ENCODE measurements at places on chromosomes 4 and X.

DNA sequence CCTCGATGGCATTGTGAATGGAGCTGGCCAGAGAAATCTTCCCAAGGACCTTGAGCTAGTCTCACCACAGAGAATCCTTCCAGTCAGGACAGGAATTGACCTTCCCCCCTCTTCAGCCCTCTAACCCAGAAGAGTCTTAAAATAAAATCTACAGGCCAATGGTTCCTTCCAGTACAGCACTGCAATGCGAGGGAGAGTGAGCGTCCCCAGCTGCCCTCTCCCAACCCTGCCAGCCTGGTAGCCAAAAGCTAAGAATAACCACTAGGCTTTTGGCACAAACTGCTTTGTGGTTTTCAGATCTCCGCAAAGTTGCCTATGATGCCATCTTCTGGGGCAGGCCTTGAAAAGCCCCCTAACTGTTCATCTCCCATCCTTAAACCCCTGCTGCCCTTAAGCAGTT lies 175.1 kb downstream of the AR start:
- no peak for DNase-seq

DNA sequence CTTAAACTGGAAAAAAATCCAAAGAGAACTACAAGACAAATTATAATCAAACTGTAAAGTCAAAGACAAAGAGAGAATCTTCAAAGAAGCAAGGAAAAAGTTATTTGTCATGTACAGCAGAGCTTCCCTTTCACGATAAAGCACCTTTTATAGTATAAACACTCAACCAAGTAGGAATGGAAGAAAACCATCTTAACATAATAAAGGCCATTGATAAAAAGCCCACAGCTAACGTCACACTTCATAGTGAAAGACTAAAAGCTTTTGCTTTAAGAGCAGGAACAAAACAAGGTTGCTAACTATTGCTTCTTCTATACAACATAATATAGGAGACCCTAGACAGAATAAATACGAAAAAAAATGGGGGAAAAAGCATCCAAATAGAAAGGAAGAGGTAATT lies 595.7 kb upstream of the POU3F4 start:
- DNase-seq: no peak

GRCh38 chrX:24767557-24767956 lies 73.8 kb downstream of the POLA1 start:
- no peak for DNase-seq

DNA sequence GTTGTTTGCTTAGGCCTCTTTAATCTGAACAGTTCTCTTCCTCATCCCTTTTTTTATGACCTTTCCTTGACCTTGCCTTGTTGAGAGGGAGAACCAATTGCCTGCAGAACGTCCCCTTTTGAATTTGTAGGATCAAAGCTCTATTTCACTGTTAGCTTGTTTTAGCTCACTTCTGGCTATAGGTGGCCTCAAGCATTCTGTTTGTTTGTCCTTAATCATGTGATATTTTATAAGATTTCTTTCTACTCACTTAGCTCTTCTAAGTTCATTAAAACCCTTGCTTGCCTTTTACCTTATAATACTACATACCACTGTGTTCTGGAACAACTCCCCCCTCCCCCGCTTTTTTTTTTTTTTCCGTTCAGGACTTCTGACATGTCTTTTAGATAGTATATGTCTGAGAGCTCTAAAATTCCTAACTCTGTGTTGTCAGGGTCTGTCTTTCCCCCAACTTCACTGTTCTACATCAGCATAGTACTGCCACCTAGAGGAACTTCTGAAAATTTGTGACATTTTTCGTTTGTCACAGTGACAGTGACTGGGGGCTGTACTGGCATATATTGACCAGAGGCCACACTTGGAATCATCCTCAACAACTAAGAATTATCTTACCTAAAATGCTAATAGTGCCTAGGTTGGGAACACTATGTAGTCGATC lies 128.5 kb downstream of the LARP7 start:
- peak; percentile 23 for DNase-seq

GRCh38 chrX:129953334-129953648 lies 29.1 kb upstream of the BCORL1 start:
- DNase-seq: no peak

DNA sequence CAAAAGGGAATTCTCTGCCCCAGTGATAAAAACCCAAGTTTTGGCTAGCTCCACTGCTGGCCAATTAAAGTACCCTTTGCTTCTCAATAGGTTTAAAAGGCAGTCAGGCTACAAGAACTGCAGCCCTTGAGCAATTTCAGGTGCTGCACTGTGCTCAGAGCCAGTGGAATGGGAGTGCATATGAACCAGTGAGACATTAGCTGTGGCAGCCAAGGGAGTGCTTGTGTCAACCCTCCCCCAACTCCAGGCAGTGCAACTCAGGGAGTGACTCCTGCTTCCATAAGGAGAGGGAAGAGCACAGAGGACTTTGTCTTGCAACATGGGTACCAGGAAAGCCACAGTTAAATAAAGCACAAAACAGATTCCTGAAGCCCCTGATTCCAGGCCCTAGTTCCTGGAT lies 61.6 kb upstream of the VAMP7 start:
- no peak for DNase-seq

DNA sequence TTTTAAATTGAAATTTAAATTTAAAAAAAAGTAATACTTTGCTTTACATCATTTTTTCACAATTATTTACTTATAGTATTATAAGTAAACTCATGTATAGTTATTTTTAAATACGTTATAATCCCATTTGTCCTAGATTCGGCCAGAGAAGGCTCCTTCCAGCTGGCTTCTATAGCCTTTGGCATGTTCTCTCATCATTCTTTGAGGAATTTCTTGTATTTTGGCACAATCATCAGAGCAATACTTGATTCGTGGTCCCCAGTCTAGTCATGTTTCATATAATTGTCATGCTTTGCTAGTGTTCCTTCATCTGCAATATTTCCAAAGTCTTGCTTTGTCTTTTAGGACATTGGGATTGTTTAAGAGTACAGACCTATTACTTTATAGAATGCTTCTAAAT lies 1037.9 kb upstream of the AGA start:
- DNase-seq: no peak

DNA sequence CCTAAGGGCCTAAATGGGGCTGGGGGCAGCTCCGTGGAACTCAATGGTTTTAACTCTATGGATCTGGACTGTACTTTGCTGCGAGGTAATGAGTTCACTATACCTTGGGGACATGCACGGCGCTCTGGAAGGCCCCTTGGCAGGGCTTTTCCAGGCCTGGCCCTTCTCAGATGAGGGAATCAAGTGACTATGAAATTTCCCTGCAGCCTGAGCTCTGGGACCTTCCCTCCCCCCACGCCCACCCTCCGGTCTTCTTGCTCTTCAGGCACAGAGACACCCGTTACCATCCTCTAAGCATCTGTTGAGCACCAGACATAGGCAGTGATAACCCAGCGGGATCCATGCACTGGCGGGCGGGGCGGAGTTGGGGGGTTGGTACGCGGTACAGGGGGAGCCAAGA lies 109.2 kb downstream of the PSAPL1 start:
- no peak for DNase-seq

- DNase-seq: no peak
Observed at GRCh38 chrX:118345045-118345463, 852 bp upstream of the WDR44 start.

GRCh38 chrX:112056886-112057285 lies 25.7 kb downstream of the TRPC5 start:
- DNase-seq: no peak

DNA sequence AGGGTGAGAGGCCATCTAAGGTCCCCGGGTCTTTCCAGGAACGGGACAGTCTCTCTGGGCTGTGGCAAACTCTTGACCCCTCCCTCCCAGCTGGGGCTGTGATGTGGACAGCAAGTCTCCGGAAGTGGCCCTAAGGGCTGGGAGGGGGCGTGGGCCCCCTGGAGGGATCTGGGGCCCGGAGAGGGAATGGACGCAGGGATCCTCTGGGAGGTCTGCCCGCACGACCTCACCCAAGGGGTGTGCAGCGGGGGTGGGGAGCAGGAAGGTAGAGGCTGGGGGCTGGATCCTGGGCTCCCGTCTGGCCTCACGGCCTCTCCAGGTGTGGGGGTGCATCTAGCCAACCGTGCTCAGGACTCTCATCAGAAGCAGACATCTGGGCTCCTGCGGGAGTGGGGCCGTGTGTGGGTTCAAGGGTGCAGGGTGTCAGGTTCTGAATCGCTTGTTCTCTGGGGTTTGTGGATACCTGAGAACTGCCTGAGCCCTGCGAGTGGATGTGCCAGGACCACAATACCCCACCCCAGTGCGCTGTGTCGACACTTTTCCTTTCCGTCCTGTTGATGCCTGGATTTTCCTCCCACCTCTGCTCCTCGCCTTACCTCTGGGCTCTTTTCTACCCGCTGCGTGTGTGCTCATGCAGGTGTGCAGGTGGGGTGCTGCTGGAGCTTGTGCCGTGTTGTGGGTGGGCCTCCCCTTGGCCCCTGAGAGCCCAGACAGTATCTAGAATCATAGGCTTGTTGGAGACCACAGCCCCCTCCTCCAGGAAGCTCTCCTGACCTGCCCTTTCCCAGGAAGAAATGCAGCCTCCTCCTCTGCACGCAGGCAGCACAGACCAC lies 915 bp downstream of the CPZ start:
- DNase-seq: peak; percentile 34

DNA sequence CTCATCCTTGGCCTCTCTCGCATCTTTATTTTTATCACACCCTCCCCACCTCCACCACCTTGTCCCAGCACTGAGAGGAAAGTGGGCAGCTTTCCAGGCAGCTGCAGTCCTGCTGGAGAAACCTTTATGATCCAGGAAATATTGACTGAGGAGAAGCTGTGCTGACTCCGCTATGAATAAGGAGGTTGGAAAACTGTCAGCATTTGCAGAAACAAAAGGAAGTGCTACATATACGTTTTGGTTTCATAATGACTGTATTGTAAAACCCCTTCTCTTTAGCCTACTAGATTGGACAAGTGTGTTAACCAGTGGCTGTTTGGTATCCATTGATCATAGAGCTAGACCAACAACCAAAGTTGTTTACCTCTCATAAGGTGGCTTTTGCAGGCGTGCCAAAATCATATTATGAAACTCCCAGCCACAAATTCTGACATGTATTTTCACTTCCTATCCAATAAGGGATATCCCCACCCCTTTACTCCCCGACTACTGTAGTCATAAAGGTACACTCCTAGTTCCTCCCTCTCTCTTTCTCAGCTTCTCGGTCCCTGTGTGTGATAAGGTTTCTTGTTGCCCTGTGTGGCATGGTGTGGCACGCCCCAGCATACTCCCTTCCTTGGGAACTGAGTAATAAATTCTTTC lies 88.4 kb downstream of the GPR143 start:
- DNase-seq: no peak

DNA sequence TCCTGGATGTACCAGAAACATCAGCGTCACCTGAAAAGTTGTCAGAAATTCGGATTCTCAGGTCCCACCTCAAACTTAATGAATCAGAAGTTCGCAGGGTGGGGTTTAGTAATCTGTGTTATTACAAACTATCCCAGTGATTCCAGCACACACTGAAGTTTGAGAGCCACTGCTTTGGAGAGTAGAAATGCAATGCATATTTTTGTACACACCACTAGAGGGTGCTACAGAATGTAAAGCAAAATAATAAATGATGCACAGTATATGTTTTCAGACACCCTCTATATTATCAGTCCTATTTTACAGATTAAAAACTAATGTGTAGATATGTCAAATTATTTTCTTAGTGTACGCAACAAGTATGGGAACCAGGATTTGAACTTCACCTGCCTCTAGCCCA lies 2.4 kb upstream of the MORF4L2 start:
- no peak for DNase-seq

DNA sequence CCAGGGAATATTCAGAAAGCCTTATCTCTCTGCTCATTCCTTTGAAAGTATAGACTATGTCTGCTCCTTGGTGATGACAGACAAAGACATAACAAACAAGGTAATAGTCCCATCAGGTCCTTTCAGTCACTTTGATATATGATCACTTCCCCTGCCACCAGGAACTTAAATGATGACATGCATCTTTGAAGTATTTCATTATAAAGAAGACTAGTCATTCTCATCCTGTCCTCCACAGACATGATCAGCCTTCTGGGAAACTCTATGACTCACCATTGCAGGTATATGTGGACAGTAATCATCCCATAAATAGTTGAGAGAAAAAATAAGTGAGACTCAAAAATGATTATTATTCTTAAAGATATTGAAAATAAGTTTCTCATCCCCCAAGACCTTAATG lies 117.5 kb upstream of the VCX2 start:
- DNase-seq: no peak

DNA sequence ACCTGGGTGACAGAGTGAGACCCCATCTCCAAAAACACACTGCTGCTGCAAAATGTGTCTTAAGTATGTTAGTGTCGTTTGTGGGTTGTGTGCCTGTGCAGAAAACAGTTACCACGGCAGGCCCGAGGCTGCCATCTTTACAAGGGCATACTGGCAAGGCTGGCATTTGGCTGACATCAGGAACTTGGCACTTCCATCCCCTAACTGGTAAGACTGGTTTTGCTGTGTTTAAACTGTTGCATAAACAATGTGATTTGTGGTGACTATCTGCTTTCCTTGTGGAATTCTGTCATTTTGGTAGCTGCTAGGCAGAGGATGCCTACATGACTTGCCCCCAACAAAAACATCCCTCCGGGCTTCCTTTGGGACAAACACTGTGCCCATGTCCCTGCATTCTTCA lies 12.3 kb downstream of the LRP2BP start:
- no peak for DNase-seq

DNA sequence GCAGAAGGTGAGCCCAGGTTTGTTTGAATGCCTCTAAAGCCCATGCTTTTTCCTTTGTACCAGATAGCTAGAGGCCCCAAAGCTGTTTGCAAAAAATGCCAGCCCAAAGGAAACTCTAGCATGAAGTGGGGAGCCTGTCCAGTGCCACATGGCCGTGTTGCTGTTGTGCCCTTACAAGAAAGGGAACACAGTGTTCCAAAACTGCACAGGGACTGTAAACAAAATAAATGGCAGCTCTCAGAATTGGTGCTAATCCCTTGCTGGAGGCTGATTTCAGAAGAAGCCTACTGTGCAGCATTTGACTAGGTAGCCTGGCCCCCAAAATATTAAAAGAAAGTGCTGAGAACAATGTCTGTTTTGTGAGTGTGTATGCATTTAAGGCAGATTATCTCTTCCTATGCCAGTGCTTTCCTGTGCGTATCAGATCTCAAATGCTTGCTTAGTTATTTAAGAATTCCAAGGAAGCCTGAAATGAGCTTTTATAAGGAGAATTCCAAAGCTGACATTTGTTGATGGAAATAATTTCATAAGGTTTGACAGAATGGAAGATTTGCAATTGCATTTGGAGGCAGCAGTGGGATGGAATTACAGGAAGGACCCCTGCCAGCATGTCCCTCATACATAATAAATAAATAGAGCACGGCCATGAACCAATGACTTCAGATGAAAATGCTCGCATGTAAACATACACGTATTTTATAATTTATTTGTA lies 115.7 kb downstream of the IRF2 start:
- DNase-seq: no peak

GRCh38 chr4:13126976-13127910 lies 356.9 kb downstream of the RAB28 start:
- no peak for DNase-seq

DNA sequence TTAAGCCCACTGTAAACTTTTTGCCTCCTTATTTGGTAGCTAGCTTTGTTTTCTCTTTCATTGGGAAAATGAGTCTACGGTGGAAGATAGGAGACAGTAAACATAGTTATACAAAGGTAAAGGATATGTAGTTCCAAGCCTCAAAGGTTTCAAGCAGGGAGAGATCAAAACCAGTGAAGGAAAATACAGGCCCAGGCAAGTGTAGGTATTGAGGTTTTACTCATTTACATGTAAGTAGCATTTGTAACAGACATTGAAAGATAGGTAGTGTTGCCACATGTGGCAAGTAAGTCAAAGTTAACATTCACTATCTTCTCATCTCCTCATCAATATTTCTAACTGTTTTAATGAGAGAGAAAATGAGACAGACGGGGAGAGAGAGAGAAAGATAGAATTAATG lies 136.5 kb downstream of the RTL3 start:
- no peak for DNase-seq
